ENCODE measurements at places on chromosomes 7 and 10.

- no peak for DNase-seq
Measured at GRCh38 chr7:139131-139530, 53.2 kb upstream of the FAM20C start.

- no peak for DNase-seq
Measured at GRCh38 chr7:38775506-38776175, 133.3 kb downstream of the VPS41 start.

- DNase-seq, result no peak
Measured at GRCh38 chr10:102545997-102546396, 42.2 kb downstream of the SUFU start.

DNA sequence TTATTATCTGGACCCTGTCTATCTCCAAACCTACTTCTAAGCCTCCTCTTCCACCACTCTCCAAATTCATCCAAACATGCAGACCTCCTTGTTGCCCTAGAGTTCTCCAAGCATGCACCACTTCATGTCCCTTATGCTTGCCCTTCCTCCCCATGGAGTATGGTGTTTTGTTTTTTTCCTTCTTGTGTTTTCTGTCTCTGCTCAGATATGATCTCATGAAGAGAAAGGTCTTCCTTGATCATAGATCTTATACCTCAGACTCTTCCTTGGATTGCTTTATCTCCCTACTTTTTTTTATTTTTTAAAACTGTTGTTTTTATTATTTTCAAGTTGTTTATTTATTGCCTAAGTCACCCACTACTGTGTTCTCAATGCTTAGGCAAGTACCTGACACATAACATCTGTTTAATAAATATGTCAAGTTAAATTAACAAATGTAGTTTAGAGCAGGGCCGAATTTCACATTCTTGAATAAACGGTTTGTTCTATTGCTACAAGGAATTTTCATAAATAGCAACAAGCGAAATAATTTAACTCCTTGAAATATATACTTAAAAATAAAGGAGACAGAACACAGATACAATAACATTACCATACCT lies 84.5 kb downstream of the HGF start:
- DNase-seq, result no peak

DNA sequence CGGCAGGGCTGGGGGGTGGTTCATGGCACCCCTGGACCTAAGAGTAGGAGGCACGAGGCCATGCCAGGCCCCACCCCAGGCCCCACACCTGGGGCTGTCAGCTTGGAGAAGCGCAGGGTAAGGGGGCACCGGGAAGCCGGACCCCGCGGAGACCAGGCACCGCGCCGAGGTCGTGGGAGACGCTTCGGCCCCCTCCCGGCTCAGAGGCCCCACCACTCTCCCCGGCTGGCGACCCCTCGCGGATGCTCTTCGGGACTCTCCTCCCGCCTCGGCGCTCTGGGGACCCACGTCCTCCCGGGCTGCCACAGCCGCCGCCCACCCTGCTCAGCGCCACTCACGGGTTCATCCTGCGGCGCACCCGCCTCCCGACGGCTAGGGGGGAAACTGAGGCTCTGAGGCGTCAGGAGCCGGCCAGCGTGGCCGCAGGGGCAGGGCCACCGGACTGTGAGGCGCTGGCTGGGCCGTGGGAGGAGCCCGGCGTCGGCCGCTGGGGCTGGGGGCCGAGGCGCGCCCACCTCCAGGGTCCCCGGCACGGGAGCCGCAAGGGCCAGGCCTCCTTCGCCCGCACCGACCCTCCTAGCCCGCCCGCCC lies 25.9 kb downstream of the PDGFA start:
- no peak for DNase-seq

DNA sequence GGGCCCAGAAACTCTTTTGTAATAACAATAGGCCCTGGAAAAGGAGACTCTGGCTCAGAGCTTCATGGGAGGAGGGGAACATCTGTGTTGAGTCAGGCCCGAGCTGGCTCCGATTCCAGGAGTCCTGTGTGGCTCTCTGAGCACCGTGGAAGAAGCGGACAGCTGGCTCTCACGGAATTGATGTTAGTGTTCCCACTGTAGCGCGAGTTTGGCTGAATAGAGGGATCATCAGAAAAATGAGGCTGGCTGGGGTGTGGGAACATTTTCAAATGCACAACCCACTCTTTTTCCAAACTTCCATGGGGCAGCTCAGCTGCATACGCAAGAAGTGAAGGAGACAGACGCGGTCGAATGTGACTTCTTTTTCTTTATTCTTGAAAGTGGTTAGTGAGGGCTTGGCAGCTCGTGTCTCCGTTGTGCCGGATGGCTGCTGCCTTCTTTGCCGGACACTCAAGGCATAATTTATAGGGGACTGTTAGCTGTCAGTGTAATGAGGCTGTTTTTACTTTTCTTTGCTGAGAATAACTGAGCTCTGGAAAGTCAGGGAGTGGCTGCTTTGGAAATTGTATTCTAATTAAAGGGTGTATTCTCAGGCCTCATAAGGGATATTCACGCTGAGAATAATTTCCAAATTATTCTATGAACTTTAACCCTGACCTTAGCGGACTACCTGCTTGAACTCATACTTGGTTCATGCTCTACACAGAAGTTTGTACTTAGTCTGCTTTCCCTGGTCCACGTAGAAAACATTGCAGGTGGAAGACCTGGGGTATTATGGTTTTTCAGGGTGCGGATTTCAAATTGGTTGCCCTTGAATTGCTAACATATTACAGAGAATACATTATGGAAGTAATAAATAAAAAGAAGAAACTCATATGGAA lies 23.1 kb downstream of the MDFIC start:
- DNase-seq, result no peak

DNA sequence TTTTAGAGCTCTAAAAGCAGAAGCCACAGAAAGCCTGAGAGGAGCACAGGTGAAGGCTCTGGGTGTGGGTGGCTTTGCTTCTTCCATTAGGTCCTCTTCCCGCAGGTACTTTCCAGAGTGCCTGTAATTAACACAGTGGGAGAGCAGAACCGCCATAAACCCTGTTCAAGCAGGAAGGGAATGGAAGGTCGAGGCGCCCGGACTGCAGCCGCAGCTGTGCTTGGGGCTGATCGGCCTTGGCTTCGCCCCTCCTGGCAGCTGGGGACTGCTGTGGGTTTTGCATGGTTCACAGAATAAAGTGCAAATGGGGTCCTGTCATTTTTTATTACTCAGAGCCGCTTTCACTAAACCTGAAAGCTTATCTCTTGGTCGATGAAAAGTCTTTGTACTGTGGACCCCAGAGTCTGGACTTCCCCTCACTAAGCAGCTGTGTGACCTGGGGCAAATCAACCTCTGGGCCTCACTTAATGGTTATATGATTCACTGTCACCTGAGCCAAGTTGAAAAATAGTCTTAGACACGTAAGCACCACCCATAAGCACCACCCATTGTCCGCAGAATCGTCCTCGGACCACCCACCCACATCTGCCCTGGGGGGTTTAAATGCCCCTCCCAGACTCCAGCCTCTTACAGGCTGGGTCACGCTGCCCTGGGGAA lies 100.9 kb downstream of the XRCC2 start:
- no peak for DNase-seq

GRCh38 chr7:154871507-154871906 lies 131.4 kb downstream of the PAXIP1 start:
- DNase-seq, result no peak

DNA sequence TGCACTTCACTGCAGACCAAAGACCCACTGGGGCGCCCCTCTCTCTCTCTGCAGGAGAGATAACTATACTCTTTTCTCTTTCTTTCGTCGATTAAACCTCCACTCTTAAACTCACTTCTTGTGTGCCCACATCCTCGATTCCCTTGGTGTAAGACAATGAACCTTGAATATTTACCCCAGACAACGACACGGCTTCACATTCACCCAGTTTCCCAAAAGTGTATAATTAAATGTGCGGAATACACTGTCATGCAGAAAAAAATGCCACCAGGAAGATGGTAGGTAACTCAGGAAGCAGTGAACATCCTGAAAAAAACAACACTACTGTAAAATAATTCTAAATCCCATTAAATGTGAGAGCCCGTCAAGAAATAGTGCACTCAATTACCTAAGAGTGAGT lies 882.2 kb downstream of the TYW1 start:
- DNase-seq, result no peak

- no peak for DNase-seq
Measured at GRCh38 chr10:75240329-75241076, 4.7 kb upstream of the COMTD1 start.

DNA sequence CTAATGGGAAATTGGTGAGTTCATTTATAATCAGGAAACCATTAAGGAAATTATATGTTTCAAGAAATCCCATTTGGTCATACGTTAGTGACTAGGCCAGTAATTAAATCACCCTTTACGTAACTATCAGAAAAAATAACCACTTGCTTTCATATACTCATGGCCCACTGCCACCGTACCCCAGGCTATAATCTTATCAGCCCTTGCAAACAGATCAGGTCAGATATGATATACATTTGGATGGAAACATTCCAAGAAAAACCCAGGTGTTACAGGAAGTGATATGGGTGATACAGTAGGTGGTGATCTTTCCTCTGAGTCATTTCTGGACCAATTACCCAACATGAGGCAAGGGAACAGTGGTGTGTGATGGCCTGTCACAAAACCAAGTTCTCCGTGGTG lies 481.0 kb upstream of the SEMA3A start:
- no peak for DNase-seq

DNA sequence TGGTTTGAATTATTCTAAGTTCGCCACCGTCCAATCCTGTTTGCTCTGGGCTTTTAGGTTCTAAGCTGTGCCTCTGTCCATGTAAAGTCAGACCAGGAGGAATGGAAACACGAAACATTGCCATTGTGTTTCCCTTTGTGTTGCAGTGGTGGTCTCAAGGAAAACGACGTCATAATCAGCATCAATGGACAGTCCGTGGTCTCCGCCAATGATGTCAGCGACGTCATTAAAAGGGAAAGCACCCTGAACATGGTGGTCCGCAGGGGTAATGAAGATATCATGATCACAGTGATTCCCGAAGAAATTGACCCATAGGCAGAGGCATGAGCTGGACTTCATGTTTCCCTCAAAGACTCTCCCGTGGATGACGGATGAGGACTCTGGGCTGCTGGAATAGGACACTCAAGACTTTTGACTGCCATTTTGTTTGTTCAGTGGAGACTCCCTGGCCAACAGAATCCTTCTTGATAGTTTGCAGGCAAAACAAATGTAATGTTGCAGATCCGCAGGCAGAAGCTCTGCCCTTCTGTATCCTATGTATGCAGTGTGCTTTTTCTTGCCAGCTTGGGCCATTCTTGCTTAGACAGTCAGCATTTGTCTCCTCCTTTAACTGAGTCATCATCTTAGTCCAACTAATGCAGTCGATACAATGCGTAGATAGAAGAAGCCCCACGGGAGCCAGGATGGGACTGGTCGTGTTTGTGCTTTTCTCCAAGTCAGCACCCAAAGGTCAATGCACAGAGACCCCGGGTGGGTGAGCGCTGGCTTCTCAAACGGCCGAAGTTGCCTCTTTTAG lies 46.3 kb upstream of the DMBT1 start:
- no peak for DNase-seq

DNA sequence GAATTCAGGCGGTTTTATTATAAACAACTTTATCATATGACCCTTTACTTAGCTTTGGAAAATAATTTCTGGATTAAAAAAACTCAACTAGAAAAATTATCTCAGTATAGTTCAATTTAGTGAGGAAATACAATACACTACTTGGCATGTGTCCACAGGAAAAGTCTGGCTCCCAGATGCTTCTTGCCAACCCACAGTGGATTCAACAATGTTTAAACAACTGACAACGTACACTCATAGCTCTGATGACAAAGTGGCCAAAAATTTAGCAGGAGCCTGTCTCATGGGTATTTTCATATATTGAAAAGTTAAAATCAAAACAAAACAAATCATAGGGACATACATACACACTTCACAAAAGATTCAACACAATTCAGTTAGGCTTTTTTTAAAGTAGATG lies 158.8 kb downstream of the SKAP2 start:
- no peak for DNase-seq

DNA sequence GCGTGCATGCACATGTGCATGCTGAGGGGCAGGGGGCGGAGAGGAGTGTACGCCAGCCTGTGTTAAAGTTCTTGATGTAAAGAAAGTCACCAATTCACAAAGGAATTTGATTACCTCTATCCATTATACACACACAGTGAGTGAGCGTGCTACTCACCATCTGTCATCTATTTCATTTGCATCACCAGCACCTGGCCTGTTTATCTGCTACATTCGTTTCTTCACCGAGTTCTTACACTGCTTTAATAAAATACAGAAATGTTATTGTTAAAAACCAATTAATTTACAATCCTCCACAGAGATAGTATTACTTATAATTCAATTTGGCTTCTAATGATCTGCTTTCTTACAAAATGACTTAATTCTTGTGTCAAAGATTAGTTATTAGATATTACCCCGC lies 32.6 kb downstream of the NEUROD6 start:
- no peak for DNase-seq

DNA sequence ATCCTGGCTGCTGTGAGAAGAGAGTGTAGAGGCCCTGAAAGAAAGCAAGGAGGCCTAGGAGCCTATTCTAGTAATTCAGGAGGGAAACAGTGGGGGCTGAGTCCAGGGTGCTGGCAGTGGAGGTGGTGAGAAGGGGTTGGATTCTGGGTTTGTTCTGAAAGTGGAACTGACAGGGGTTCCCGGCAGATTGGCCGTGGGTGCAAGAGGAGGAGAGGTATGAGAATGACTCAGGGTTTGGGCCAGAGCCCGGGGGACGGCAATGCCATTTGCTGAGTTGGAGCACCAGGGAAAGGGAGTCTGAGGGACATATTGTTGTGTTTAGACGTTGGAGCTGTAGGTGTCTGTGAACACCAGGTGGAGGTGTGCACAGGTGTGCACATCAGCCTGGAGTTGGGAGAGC lies 38.5 kb downstream of the NPTX2 start:
- no peak for DNase-seq

DNA sequence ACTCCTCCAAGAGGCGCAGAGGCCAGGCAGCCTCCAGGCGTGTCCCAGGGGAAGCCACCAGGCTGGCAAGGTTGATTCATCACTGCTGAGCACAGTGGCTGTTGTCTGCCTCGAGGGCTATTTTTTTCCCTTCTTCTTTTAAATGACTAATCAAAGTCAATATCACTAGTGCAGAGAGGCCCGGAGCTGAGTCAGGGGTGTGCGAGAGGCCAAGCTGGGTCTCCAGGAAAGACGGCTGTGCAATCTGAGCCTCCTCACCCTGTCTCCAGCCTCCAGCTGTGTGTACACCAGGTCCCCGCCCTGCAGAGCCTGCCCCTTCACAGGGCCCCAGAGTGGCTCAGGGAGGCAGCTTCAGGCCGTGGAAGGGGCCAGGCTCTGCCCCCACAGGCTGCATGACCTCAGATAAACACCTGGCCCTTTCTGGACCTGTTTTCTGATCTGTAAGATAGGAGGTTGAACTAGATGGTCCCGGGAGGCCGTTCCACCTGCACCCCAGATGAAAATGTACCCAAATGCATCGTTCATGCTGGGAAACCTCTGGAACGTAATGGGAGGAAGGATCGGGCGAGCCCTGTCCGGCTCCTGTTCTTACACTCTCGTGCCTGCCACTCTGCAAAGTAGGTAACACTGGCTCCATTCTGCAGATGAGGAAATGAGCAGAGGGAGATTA lies 3.7 kb downstream of the STX1A start:
- DNase-seq, result no peak

- no peak for DNase-seq
Measured at GRCh38 chr7:135685306-135686084, 23.2 kb downstream of the STMP1 start.
